ENCODE measurements at places on chromosomes 5 and 9. TPM values are rescaled to one million over a fixed set of nuclear protein-coding genes. Genes with fewer than 3 reads are reported as not detected.

ZNF462 gene
- total RNA-seq: 18.1 TPM

NTRK2 gene
- total RNA-seq: not detected

KIF4B gene
- total RNA-seq: not detected

LYRM7 gene
- 4.3 TPM for total RNA-seq

SPINK13 gene
- total RNA-seq: not detected

CSF2 gene
- not detected for total RNA-seq

ADAMTS2 gene
- not detected for total RNA-seq

ANGPTL2 gene
- total RNA-seq: under 0.01 TPM

FBXW11 gene
- 90.4 TPM for total RNA-seq

ESM1 gene
- not detected for total RNA-seq

TMEM215 gene
- total RNA-seq: not detected

DELE1 gene
- total RNA-seq: 26.9 TPM

AK8 gene
- total RNA-seq: 0.48 TPM
